ENCODE measurements at places on chromosomes 6 and 20.

GRCh38 chr6:56244089-56244488, 3.3 kb downstream of the COL21A1 start:
- no peak for DNase-seq

- no peak for DNase-seq
Observed at GRCh38 chr20:46357030-46357514, 48.8 kb upstream of the CDH22 start.

DNA sequence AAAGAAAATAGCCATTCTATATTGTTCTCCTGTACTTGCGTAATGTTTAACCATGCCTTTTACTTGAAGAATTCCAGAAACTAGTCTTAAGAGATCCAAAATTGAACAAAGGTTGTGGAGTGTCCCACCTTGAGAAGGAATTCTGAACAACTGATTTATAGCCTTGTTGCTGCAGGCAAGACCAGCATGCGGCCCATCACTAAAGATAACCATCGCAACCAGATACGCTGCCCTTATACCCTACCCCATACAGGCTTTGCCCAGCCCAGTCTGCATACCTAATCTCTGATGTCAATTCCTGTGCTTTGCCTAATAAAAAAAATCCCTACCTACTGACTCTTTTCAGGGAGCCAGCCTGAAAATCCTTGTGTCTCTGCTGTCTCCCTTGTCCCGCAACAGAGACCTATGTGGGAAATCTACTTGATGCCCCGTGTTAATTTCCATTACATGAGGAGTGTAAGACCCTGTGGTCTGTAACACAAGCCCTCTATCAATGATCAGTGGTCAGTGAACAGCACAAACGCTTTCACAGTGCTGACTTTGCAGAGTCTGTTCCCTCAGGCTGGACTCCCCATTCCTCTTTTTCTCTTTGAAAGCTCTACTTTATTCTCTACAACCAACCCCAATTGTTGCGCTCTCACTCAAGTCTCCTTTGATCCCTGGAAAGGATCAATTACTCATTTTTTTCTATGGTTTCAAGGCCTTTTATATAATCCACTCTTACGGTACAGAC, 125.7 kb upstream of the BTBD3 start:
- no peak for DNase-seq

DNA sequence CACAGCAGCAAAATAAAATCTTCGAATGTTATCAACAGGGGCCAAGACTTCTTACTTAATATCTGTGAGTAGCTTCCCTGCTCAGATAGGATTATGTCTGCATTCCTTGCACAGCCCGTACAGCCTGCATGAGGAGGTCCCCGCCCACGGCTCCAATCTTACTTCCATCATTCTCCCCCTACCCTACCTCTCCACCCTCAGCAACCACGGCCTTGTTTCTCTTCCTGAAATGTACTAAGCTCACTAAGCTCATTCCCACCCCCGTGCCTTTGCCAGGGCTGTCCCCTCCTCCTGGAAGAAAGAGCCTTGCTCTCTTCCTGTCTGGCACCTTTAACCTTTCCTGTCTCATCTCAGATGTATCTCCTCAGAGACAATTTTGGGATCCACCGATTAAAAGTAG, 120.4 kb downstream of the BCAS1 start:
- DNase-seq, result no peak

- no peak for DNase-seq
Observed at GRCh38 chr20:60249436-60249835, 291.2 kb downstream of the CDH26 start.

- DNase-seq, result no peak
Observed at GRCh38 chr6:148967011-148967520, 220.2 kb downstream of the UST start.

- no peak for DNase-seq
Observed at GRCh38 chr6:10886691-10887502, at the start of gene SYCP2L. TSS of gene SYCP2L (plus strand) at chr6:10887052. CDS start at chr6:10887127, 75 bp downstream.

DNA sequence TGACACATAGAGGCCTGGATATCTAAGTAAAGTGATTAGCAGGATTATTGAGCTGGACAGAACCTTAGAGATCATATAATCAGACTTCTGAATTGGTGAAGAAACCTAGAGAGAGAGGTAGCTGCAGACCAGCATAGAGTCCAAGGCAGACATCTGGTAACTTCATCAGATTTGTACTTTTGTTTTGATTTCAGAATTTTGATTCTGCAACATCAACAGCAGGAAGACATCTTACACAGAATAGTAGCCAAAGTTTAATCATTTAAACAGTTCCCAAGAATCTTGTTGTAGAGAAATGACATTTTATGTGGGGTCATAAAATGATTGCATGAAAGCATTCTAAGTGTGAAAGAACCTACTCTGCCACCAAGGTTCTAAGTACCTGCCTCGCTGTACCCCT, 39.4 kb downstream of the RPRD1B start:
- no peak for DNase-seq

- DNase-seq, result no peak
Observed at GRCh38 chr20:50267041-50267865, 76.6 kb downstream of the CEBPB start.

- no peak for DNase-seq
Observed at GRCh38 chr20:57671072-57671391, 38.8 kb downstream of the PMEPA1 start.

All from activated CD4-positive, CD25-positive, alpha-beta regulatory T cell treated with anti-CD3 and anti-CD28 coated beads, Interleukin-2, amount 50 U/mL, for 16 hours (primary cell).